Spinal cord (tissue), 10 donors: ENCODE measurements at places on chromosomes 12 and 14. TPM values are rescaled to one million over a fixed set of nuclear protein-coding genes. Genes with fewer than 3 reads are reported as not detected.

The SERPINA12 gene
- not detected for total RNA-seq

The SPX gene
- 4.0 TPM for total RNA-seq

The YEATS4 gene
- 27.4 TPM for total RNA-seq

The R3HDM2 gene
- 46.4 TPM for total RNA-seq

The LRRC23 gene
- total RNA-seq, result 25.5 TPM

The RNU4-1 gene
- total RNA-seq, result 872 TPM

The SLC38A2 gene
- 287 TPM for total RNA-seq

The CLEC2D gene
- total RNA-seq, result 11.0 TPM

The OAS2 gene
- 9.3 TPM for total RNA-seq

The RNF212B gene
- total RNA-seq, result not detected

The CYP46A1 gene
- 18.7 TPM for total RNA-seq

The C1S gene
- total RNA-seq, result 122 TPM

The SLCO1B1 gene
- 0.06 TPM for total RNA-seq

The PDE3A gene
- total RNA-seq, result 29.9 TPM

The CLMN gene
- 8.3 TPM for total RNA-seq

The FAM90A1 gene
- total RNA-seq, result 0.22 TPM

The CAPZA3 gene
- total RNA-seq, result not detected

The CLEC1A gene
- 14.9 TPM for total RNA-seq

The ENDOU gene
- total RNA-seq, result 0.50 TPM

The UNC79 gene
- total RNA-seq, result 7.9 TPM

The IGF1 gene
- 22.9 TPM for total RNA-seq

The CSRP2 gene
- 26.8 TPM for total RNA-seq

The CD163 gene
- 7.7 TPM for total RNA-seq

The TEX52 gene
- not detected for total RNA-seq
